Left ventricle myocardium inferior (tissue), 1 donor: ENCODE measurements at places on chromosomes 1 and 21.

DNA sequence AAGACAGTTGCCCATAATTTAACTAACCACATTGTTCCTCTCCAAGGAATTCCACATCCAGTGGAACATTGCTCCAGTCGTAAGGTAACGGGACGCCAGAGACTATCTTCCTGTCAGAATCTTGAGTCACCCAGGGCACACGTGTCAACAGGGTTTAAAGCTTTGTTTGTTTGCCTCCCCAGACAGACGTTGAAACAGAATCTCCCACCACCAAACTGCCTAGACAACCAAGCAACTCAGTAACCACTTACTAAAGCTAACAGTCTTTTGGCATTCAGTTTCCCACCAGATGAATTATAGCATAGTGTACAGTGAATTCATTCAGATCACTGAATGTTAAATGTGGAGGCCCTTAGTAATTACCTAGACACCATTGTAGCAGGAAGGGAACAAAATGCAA, 439.5 kb downstream of the PLPP3 start:
- no peak for DNase-seq

DNA sequence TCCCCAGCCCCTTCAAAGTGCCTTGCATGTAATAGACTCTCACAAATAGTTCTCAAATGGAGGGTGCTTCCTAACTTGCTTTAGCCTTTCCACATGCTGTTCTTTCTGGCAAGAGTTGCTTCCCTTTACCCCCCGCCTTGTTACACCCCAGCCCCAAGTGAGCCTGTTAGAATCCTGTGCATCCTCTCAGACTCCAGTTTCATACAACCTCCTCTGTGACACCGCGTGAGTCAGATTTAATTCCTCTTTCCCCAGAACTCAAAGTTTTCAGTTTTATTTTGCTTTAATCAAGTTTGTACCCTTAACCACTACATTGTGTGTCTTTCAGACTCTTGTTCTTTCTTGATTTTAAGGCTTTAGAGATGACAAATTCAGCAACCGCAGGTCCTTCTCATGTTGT, 234.5 kb upstream of the HOOK1 start:
- DNase-seq: no peak

DNA sequence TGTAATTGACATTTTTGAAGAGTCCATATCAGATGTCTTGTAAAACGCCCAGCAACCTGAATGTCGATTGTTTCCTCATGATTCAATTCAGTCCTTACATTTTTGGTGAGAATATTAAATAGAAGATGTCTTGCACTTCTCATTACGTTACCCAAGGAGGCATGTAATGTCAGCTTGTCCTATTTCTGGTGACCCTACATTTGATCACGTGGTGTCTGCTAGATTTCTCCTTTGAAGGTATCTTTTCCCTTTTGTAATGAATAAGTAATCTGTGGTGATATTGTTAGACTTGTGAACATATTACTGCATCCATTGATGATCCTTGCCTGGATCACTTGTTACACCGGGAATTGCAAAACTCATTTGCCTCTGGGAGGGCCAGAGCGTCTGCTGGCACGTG, 87.6 kb upstream of the DISP3 start:
- no peak for DNase-seq

- no peak for DNase-seq
Observed at GRCh38 chr21:34639882-34640788, 25.2 kb upstream of the RCAN1 start.

- DNase-seq: no peak
Observed at GRCh38 chr1:245516284-245516759, 361.5 kb downstream of the KIF26B start.

- DNase-seq: peak; percentile 67
Observed at GRCh38 chr1:7644961-7645750, 125.9 kb upstream of the VAMP3 start.

DNA sequence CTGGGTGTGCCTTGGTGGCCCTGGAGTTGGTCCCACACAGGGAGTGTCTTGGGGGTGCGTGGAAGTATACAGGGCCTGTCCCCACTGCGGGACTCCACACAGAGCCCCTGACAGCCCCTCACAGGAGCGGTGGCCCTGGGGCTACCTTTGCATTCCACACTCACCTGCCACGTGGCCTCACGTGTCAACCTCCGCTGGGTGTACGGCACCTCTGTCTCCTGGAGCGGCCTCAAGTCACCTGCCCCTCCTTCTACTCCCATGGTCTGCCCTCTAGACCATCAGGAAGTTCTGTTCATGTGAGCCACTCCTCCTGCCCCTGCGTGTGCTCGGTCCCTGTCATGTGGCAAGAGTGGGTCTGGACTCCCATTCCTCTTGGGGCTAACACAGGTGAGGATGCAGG, 58.6 kb downstream of the FAAP20 start:
- peak; percentile 11 for DNase-seq

DNA sequence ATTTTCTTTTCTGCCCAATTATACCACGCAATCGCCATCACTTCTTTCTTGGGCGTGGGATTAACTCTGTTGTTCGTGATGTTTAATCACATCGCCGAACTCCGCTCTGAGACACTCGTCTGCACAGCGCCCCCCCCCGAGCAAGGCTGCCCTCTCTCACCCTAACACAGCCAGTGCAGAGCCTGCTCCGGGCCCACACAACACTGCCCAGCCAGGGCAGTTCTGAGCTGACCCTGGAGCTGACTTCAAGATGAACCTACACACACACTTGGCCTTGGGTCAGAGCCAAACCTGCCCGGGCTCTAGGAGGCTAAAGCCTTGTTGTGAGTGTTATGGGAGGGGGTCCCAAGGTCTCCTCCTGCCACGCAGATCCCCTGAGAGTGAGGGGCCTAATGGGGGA, 64.6 kb upstream of the LRP8 start:
- DNase-seq: no peak

DNA sequence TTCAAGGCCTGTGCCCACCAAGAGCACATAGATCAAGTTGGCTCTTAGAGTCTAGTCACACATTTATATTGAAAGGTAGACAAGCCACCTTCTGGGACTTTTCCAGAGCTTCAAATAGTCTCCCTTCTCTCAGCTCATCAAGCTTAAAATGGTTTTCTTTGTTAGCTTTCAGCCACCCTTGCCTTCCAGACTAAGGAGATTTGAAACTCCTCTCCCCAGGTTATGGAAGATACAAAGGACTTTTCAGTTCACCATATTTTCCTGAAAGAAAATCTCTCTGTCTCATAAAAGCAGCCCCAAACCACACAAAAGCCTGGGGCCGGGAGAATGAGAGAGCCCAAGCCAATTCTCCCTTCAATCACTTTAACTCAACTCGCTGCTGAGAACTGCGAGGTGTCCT, 134.1 kb downstream of the ZC3H11B start:
- no peak for DNase-seq

- no peak for DNase-seq
Observed at GRCh38 chr1:209855623-209856022, 27.9 kb downstream of the UTP25 start.

DNA sequence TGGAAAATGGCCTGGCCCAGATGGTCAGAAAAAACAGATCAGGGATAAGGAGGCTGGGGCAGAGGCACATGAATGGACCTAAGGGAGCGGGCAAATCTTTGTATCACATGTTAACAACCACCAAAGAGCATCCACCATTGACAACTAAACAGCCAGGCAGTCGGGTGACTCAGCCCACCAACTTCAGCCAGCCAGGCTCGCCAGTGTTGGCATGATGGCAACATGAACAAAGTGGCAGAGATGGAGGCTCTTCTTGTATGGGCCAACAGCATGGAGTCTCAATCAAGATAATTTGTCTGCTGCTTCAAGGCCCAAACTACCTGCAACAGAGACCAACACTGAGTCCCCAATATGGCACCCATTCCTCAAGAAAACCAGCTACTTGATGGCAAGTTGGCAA, 16.5 kb upstream of the KIAA1614 start:
- no peak for DNase-seq

GRCh38 chr1:97745912-97746311, 174.9 kb downstream of the DPYD start:
- no peak for DNase-seq

- no peak for DNase-seq
Observed at GRCh38 chr1:50973255-50973654, 3.2 kb downstream of the CDKN2C start.

DNA sequence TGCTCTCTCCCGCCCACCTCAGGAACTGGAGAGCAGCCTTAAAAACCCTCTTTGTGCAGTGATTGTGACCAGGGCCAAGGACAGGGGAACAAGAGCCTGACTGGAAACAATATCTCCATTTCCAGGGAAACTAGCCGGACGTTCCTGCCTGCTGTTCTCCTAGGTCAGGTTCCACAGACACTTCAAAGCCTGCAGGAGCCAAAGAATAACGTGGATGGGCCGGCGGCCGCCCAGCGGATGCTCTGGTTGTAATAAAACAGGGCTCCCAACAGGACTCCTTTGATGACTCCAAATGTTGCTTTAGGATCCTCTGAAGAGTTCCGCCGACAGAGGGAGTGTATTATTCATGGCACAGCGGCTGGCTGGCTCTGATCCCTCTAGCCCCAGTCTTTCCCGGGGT, 162.2 kb downstream of the PLXNA2 start:
- no peak for DNase-seq

DNA sequence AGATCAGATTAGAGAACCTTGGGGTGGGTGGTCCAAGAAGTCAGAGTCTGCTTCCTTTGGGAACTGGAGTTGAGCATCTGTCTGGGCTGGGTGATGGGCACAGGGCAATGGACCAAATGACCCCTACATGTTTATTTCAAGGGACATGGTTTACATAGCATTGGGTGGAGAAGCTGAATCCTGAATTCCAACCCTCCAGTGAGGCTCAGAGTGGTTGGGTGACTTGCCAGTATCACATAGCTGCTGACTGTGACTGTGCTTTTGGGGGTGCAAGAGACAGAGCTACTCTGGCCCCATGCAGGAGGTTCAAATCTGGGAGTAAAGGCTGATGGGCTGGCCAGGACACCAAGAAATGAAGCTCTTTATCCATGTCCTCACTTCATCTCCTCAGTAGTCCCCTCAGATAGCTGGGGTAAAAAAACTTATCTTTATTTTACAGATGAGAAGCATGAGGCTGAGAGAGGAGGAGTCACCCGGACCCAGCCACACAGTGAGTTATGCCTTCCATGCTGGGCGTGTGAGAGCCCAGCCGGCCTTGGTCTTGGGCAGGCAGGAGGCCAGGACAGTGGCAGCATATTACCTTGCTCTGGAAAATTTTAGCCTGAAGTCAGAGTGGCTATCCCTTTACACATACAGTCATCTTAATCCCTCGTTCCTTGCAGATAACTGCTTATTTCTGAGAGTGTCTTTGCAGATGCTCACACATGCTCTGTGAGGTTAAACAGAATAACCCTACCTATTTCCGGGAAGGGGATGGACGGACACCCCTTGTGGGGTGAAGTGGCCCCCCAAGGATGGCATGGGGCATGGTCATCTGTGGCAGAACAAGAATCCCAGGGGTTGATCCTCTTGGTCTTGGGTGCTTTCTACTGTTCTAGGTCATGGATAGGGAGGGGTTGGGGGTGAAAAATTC, 2.8 kb upstream of the SERINC2 start:
- DNase-seq: no peak

- no peak for DNase-seq
Observed at GRCh38 chr21:46594276-46594675, 10.6 kb downstream of the S100B start.

GRCh38 chr1:26279456-26280332, at the start of gene SH3BGRL3:
Gene SH3BGRL3 (plus strand): TSS chr1:26280086. CDS start chr1:26280156, 70 bp downstream.
- DNase-seq: peak; percentile 92

DNA sequence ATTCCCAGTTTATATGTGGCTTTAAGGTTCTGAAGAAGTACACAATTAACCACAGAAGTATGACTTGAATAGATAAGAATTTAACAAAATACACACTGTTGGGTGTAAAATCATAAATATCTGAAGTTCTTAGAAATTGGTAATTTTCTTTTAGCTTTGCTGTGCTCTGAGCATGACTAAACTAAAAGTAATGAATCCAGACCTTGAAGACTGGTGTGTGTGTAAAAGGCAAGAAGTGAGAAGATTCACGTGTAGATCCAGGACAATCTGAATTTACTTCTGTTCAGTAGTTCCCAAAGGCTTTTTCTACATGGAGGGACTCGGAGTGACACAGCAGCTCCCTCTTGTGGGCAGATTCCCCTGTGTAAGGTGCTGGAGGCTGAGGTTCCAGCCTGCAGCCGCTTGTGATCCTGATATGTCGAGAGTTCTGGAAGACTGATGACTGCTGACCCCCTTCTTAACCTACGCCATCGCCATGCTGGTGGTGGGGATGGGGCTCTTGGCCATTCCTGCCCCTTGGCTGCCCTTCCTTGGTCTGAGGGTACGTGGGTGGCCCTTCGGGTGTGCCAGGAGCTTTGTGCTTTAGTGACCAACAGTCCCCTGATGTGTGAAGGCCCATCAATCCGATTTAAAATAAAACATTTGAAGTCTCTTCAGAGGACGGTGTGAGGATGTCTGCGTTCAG, 62.7 kb downstream of the ADARB1 start:
- DNase-seq: peak; percentile 84

DNA sequence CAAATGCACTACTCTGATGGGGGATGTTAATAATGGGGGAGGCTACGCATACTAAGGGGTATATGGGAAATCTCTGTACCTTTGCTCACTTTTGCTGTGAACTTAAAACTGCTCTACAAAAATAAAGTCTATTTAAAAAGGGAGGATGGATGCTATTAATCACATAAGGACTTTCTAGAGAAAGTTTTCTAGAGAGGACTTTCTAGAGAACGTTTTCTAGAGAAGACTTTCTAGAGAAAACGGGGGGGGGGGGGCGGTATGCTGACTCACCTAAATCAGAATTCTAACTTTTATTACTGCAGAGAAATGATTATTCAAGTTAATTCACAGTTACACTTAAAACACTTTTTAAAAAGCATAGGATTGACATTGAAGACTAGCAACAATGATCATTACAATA, 76.2 kb downstream of the USP1 start:
- no peak for DNase-seq

DNA sequence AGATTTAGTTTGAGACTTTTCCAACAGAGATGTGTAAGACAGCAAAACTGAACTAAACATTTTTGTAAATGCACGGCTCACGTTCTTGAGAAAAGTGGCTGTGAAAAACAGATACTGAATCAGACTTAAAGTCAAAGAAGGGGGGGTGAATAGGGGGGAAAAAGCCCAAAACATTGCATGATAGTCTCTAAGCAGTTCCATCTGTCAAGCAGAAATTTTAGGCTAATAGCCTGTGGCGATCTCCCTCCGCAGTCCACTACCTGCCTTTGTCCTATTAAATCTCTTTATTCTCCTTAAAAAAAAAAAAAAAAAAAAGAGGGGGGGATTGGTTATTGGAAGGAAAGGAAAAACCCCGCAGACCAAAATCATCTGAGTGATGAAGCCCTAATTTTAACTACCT, 217.6 kb upstream of the NFIA start:
- DNase-seq: no peak

GRCh38 chr1:9363061-9363471, 70.4 kb downstream of the SPSB1 start:
- no peak for DNase-seq
